Chondrocyte (in vitro differentiated cells): ENCODE measurements at places on chromosomes 7 and 10.
A peak's percentile ranks its signal among the peaks of the same experiment; 100 is the strongest.

DNA sequence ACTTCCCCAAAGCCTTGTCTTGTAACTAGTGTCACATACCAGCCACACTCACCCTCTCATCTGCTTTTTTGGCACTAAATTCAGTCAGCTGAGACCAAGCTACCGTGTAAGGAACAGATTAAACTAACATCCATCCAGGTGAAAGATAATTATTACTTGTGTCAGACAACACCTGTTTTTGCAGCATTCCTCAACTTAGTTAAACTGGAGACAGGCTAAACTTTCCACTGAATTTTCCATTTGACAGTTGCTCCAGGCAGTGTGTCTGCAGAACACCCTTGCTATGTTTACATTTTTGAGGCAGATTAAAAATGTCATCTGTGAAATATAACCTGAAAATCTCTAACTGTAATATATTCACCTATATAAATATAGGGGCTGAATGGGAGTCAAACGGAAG lies 73.6 kb downstream of the CYP26A1 start:
- H3K27ac ChIP-seq: no peak overlapping the region
- H3K36me3 ChIP-seq: peaks cover 6% of the 10 kb centered on the region
- H3K27me3 ChIP-seq: peaks cover 4% of the 10 kb centered on the region
- no peak for DNase-seq
- H3K4me3 ChIP-seq: no peak overlapping the region

- no peaks in the 10 kb centered on the region for H3K27me3 ChIP-seq
- no peak for DNase-seq
- H3K36me3 ChIP-seq: no peaks in the 10 kb centered on the region
- no peak overlapping the region for H3K27ac ChIP-seq
- peaks cover 14% of the 10 kb centered on the region for H3K4me1 ChIP-seq
Measured at GRCh38 chr10:45581582-45582385, 90.8 kb downstream of the ZFAND4 start.

GRCh38 chr7:80393786-80394185 lies 118.1 kb downstream of the GNAT3 start:
- H3K27me3 ChIP-seq: no peaks in the 10 kb centered on the region
- H3K36me3 ChIP-seq: no peaks in the 10 kb centered on the region
- H3K27ac ChIP-seq: no peak overlapping the region
- no peaks in the 10 kb centered on the region for H3K4me1 ChIP-seq
- H3K4me3 ChIP-seq: no peak overlapping the region

- H3K36me3 ChIP-seq: peaks cover 18% of the 10 kb centered on the region
- no peak overlapping the region for H3K4me3 ChIP-seq
- H3K27ac ChIP-seq: peak overlapping the region; percentile 46
- DNase-seq: no peak
- no peaks in the 10 kb centered on the region for H3K27me3 ChIP-seq
- H3K4me1 ChIP-seq: peaks cover 28% of the 10 kb centered on the region
Measured at GRCh38 chr7:44667190-44667589, 60.8 kb downstream of the OGDH start.
